ENCODE measurements at places on chromosomes 12 and 14.

DNA sequence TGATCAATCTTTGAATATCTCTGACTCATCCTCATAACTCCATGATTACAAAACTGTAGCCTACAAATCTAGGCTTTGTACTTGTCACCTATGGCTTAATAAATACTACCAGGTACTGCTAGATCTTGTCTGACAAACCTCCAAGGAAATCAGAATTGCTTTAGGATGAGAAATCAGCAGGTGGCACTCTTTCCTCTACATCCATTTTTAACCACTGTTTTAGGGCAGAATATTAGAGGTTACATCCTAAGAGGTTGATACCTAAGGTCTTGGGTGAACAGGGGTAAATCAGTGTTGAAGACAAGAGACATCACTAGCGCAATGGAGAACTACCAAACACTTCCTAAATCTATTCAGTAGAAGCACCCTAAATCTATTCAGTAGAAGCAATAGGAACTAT lies 63.1 kb upstream of the SOX5 start:
- DNase-seq: no peak

- peak; percentile 59 for DNase-seq
Measured at GRCh38 chr14:95442633-95443021, 73.8 kb downstream of the SYNE3 start.

DNA sequence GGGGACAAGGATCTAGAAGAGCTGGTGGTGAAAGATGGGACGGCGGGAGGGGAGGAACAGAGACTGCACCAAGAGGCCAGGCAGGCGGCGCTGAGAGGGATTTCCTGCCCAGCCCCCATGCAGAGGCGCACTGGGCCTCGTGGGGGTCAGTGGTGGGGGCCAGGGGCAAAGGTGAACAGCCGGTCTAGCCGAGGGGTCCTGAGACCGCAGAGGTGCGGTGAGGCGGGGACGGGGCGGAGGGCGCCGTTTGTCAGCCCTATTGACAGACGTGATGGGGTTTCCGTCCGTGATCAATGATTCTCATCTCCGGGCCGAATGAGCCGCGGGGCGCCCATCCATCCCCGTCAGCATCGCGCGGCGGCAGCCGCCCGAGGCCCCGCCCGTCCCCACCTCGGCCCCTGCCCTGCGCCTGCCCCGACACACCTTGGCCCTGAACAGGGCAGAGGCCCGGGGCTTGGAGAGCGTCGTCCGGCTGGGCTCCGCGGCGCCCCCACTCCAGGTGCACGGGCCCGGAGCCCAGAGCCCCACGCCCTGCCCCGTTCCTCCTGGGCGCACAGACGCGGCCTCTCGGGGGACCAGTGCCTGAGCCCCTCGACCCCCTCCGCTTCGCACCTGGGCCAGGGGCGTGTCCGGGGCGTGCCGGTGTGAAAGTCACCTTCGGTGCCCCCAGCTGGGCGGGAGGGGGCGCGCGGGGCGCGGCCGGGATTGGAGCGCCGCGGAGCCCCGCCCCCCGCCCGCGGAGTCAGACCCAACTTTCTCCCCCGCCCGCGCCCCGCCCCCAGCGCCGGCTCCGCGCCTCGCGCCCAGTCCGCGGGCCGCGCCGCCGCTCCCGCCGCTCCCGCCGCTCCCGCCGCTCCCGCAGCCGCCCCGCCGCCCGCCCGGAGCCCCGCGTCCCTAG lies at the start of gene NXPH4:
Gene NXPH4, plus strand, starts transcription at position 781 of the 898 bp plus-strand sequence. CDS start 176 bp downstream, outside the sequence.
- no peak for DNase-seq

DNA sequence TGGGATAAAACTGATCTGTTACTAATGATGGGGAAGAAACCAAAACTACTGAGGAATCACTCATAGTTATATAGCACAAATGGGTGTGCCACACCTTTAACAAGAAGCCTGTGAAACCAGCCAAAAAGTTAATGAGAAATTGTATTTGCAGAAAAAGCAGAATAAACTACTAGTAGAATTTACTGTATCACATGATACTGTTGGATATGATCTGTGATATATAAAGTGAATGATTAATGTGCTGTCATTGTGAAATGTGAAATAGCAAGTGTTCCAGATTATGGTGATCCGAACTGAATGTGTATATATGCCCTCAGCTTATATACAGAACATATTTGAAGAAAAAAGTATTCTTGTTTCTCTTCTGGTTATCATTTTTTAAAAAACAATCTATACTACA lies 30.5 kb downstream of the VEZT start:
- DNase-seq: no peak

DNA sequence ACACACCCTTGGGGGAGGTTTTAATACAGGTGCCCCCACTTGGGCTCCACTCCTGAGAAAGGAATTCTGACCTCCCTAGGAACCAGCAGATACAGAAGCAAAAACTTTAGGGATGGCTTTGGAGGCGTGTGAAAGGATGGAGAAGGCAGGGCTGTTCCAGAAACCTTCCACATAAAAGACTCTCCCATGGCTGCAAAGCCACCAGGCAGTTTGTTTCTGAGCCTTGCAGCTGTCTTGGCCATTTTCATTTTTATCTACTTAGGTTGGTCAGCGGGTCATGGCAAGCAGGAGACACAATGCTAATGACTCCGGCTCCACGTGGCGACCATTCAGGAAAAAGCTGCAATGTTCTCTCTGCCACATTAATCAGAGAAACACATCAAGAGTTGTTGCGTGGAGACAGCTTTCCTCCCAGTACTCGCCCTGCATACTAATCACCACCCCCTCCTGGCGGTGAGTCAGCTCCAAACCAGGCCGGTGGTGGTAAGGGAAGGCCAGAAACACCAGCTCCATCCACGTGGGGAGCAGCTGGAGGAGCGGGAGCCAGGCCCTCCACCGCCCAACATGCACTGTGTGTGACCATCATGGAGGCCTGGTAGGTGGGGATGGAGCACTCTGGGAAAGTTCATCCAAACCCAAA lies 30.9 kb upstream of the IRF2BPL start:
- DNase-seq: no peak

GRCh38 chr12:64170024-64170423 lies 52.1 kb downstream of the KICS2 start:
- peak; percentile 35 for DNase-seq

DNA sequence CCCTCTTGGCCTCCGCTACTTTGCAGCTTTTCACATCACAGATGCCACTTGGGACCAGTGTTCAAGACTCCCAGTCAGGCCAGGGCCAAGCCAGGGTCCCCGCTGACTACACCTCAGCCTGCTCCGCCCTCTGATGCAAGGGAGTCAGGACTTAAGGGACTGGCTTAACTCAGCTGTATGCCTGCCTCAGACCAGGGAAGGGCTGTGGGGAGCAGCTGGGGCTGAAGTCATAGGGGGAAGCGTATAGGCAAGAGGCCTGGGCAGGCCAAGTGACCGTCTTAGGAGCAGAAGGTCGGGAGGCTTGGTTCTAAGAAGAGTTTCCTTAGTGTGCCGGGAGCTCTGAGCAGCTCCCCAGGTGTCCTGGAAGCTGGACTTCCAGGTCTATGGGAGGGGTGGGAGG lies 21.9 kb downstream of the KDM2B start:
- DNase-seq: no peak
